ENCODE measurements at places on chromosomes 3 and 15.

- DNase-seq, result no peak
Measured at GRCh38 chr15:31150732-31151231, 49.3 kb upstream of the TRPM1 start.

- no peak for DNase-seq
Measured at GRCh38 chr15:73751899-73752805, 999 bp downstream of the INSYN1 start.

- DNase-seq, result no peak
Measured at GRCh38 chr3:149007567-149008257, 16.4 kb downstream of the GYG1 start.

GRCh38 chr3:73319179-73319769, 257.8 kb downstream of the EBLN2 start:
- DNase-seq, result peak; percentile 11

- peak; percentile 77 for DNase-seq
Measured at GRCh38 chr15:56243163-56244037, at the start of gene RFX7. TSS of gene RFX7 (minus strand) at chr15:56243879. CDS start at chr15:56243285, 594 bp downstream.

DNA sequence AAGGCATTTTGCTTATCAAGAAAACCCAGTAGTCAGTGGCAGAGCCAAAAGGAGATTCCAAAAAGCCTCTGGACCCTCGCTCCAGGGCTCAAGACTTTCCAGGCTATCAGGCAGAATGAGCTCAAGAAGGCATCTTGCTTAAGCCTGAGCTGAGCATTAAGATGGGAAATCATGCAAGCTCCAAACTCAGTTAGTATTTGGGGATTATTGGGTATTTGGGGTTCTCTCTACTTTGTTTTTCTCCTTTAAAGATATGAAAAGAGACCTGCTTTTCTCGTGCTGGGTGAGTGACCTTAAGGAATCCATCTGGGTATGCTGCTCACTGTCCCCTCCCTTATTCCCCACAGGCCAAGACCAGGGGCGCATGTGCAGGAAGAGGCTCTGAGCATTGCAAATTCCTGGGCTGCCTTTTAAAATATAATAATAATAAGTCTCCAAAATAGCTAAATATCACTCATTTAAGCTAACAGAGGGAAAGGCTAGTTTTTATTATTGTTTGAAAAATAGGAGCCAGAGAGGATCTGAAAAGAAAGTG, 75.4 kb upstream of the HACD2 start:
- peak; percentile 31 for DNase-seq

DNA sequence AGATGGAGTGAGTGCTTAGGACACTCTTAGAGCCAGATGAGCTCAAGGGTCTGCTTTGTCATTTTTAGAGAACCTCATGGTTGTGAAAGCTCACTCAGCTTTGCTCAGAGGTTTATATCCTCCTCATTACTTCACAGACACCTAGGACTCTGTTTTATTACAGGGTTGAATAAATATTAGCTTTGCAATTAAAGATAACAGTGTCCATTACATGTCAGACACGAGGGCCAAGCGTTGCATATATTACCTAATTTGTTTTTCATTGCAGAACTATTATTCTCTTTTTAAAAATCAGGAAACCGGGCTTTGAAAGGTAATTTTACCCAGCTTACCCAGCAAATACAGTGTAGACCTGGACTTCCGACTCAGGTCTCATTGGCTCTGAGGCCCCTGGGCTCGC, 16.1 kb downstream of the MAP6D1 start:
- no peak for DNase-seq

- peak; percentile 39 for DNase-seq
Measured at GRCh38 chr3:83523470-83524073, 1435.2 kb upstream of the CADM2 start.

GRCh38 chr3:187750513-187751123, 5.3 kb upstream of the BCL6 start:
- peak; percentile 48 for DNase-seq

DNA sequence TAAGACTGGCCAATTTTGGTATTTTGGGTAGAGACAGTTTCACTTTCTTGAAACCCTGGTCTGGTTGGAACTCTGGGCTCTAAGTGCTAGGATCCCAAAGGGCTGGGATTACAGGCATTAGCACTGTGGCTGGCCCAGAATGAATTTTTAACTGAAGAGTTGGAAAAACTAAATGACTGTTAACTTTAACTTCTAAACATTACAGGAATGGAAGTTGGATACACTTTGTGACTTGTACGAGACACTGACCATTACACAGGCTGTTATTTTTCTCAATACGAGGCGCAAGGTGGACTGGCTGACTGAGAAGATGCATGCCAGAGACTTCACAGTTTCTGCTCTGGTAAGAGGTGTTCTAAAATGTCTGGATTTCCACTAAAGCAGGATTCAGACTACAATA, 3.5 kb downstream of the EIF4A2 start:
- no peak for DNase-seq

DNA sequence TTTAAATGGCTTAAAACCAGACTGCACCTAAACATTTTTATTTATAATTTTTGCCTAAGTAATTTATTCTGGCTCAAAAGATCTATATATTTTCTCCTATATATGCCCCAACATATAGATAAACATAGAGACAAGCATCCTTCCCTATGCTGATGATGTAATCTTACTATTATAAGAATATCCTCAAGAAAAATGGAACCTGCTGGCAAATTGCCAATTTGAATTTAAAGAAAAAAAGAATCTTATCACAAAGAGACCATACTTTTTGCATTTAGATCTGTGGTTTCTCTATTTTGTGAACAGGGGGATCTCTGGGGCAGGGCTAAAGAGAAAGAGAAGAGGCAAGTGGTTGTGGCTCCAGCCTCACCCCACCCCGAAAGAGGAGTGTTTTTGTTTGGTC, 107.2 kb upstream of the CMC1 start:
- no peak for DNase-seq

DNA sequence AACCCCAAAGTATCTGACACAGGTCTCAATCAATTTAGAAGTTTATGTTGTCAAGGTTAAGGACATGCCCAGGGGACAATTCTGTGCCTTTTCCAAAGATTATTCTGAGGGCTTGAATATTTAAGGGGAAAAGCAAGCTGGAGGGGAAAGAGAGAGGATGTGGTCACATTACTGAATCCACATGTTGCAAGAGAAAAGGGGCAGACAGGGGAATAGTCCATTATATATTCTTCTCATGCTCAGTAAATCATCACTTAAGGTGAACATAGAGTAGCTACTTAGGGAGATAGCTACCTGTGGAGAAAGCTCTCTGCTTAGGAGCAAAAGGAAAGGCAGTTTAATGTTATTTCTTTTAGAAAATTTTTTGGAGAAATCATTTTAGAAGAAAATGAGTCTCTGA, 751.6 kb downstream of the SI start:
- no peak for DNase-seq

DNA sequence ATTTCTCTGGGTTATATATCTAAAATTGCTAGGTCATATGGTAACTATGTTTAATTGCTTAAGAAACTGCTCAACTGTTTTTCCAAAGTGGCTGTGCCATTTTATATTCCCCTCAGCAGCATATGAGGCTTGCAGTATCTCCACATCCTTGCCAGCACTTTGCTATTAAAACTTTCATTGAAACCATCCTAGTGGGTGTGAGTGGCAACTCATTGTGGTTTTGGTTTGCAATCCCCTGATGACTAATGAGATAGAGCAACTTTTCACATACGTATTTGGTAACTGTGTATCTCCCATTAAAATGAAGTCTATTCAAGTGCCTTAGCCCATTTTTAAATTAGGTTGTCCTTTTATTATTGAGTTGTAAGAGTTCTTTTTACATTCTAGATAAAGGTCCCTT, 17.3 kb downstream of the KPNA1 start:
- peak; percentile 90 for DNase-seq

DNA sequence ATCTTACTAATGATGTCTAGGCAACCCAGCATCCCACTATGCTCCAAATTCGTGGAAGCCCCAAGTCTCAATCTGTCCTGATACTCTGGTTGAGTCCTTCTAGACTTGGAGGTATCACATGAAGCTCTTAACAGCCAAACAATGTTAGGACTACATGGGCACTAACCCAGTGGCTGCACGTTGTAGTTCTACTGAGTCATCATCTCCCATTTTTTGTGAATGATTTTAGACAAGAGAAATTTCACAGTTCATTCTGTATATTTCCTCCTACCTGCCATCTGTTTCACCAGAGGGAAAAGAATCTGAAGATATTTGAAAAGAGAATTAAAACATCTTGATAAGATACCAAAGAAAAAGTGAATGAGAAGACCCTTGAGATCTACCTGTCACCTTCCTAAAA, 9.8 kb upstream of the WWTR1 start:
- no peak for DNase-seq

DNA sequence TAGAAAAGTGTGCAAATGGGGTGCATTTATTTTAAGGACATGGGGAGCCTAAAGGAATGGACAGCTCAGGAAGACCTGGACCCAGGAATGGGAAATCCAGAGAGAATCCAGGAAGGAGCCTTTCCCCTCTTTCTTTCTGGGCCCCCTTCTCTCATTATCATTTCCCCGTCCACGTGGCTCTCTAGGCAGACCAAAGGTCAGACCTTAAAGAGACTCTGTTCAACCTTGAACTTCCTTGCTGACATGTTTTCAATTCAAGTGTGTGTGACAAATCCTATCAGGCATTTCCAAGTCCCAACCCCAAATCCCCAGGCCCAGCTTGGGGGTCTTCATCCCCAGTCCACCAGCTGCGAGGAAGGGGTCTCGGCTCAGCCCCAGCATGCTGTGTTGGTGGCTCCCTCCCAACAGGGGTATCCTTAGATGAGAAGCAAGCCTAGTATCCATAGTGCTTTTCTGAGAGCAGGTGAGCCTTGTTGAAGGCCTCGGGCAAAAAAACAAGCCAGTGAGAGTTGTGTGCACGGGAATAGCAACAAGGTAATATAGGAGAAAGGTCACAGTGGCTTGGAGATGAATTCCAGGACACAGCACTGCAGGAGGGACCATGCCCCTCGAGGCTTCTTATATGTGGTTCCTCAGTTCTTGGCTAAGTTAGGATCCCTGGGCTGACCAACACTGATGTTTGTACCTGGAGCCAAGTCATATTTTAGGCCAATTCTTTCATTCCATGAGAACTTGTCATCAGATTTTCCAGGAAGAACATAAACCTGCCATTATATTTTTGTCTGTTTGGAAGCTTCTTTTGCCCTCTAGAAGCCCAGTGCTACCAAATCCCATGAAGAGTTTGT, 130.0 kb downstream of the ASB7 start:
- peak; percentile 64 for DNase-seq

- DNase-seq, result peak; percentile 4
Measured at GRCh38 chr15:27426805-27427204, 455.8 kb downstream of the GABRG3 start.
